ENCODE measurements at places on chromosomes 1 and 21. TPM values are rescaled to one million over a fixed set of nuclear protein-coding genes. Genes with fewer than 3 reads are reported as not detected.
A peak's percentile ranks its signal among the peaks of the same experiment; 100 is the strongest.

DNA sequence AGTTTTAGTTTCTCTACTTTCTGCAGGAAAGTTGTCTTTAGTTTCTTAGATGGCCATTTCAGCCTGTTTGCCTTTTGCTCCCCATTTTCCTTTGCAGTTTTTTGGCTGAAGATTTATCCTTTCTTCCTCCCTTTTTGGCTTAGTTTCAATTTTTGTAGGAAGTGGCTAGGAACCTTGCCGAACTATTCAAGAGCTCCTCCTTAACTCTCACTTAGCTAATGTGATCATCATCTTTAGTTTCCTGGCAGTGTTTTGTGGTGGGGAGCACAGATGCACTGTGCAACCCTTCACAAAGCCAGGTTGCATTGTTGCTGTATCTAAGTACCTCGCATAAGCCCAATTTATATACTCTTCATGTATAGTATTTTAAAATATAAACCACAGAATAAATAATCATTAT is 28.8 kb upstream of the CCDC181 start:
- peak; percentile 14 for DNase-seq

The DIO1 gene
- total RNA-seq, result not detected

DNA sequence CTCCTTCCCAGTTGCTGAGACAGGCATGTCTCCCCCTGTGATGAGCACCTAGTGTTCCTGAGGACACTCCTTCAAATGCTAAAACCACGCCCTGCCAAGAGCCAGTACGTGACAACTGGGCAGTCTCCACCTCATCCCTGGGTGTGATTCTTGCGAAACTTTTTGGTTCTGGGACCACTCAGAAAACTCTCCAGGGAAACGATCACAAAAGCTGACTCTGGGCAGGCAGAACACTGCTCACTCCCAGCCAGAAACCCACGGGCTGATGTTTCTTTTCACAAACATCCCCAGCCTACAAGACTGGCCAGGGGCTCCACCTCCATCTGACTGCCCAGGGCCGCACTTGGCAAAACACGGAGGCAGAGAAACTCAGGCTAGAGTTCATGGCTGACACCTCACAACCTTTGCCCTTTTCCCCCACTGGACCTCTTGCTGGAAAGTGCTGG is 24.4 kb downstream of the DHRS3 start:
- DNase-seq, result no peak

The TBX19 gene
- total RNA-seq, result not detected

GRCh38 chr1:233597489-233597901 is 16.4 kb upstream of the KCNK1 start:
- DNase-seq, result no peak

GRCh38 chr1:241459186-241459802 is 60.3 kb downstream of the FH start:
- DNase-seq, result no peak
